Mammary epithelial cell (primary cell): ENCODE measurements at places on chromosomes 1 and 21.

- peak; percentile 59 for DNase-seq
These were observed 124.5 kb upstream of the DPYD start for GRCh38 chr1:98045211-98045766.

DNA sequence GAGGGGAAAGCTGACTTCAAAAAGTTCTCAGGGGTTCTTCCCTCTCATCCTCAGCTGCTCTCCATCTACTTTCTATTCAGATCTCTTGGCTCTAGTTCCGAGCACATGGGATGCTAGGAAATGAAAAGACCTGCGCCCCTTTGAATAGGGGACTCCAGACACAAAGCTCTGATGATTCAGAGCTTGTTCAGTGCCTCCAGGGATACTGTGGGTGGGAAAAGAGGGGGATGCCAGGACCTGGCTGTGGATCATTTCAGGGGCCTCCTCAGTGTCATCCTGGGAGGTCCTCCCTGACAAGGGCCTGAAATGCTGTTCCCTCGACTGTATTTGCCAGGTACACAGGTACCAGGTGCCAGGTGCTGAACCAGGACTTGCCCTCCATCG is 943 bp upstream of the KIAA0040 start:
- DNase-seq = peak; percentile 54

GRCh38 chr1:30038134-30039025 is 685.0 kb downstream of the MATN1 start:
- DNase-seq = no peak

- no peak for DNase-seq
These were observed 55.6 kb downstream of the FBXO42 start for GRCh38 chr1:16296643-16297042.

DNA sequence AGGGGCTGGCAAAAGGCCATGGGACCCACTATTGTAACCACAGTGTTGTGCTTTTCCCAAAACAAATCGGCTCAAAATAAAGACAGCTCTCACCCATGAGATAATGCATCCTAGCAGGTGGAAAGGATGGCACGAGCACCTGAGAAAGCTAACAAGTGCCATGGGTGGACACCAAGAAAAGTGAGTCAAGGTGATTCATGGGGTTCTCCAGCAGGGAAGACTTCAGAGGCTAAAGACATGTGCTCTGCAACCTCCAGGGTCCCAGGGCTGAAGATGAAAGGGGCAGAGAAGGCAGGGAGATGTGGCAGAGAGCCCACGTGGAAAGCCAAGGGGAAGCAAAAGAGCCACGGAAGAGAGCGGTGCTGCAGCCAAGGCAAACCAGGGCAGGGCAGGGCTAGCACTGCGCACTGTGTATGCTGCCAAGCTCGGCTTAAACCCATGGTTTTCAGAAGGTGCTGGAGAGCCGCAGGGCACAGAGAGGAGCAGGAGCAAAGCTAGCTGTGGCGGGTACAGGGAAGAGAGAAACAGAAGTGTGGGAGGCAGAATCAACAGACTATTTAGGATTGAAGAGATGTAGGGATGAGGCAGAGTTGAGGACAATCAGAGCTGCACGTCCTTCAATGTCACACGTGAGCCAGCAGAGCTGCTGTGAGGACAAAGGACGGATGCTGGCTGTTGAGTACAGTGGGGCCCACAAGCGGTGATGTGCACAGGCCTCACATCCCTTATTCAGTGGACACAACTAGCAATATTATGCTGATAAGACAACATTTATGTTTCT is 41.8 kb upstream of the C1orf198 start:
- no peak for DNase-seq

DNA sequence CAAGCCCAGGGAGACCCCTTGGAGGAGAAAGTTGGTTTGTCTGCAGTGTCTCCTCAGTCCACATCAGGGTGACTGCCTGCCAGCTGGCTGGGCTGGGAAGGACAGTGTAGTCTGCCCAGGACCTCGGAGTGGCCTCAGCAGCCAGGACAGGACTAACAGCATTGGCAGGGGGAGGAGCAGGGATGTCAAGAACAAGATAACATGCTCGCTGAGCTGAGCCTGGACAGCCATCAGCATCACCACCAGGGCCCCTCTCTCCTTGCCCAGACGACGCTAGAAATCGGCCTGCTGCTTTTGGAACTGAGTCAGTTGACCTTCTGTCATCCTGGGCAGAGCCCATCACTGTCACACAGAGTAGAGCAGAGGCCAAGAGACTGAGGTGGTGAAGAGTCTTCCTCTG is 83.6 kb upstream of the CNTN2 start:
- no peak for DNase-seq

GRCh38 chr1:2525572-2525919 is 850 bp downstream of the PANK4 start:
- no peak for DNase-seq

GRCh38 chr21:32207406-32207716 is 71.5 kb downstream of the MIS18A start:
- no peak for DNase-seq

GRCh38 chr1:55061706-55062321 is 22.5 kb downstream of the PCSK9 start:
- no peak for DNase-seq

- no peak for DNase-seq
These were observed 68.5 kb downstream of the SLC19A1 start for GRCh38 chr21:45473496-45474322.

DNA sequence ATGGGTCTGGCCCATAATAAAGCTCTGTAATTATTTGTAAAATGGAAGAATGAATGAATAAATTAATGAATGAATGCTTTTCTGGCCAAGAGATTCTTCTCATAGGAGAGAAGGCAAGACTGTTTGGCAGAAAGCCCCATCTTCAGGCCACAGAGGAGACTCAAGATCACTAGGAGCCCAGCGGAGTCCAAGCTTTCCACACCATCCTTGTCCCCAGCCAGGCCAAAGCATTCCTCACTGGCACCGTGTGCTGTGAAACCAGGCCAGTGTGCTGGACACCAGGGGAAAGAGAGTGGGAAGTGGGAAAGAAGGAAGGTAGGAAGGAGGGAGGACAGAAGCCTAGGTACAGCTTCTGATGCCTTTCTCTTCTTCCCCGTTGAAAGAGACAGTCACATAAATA is 86.4 kb downstream of the PLXNA2 start:
- DNase-seq = no peak

DNA sequence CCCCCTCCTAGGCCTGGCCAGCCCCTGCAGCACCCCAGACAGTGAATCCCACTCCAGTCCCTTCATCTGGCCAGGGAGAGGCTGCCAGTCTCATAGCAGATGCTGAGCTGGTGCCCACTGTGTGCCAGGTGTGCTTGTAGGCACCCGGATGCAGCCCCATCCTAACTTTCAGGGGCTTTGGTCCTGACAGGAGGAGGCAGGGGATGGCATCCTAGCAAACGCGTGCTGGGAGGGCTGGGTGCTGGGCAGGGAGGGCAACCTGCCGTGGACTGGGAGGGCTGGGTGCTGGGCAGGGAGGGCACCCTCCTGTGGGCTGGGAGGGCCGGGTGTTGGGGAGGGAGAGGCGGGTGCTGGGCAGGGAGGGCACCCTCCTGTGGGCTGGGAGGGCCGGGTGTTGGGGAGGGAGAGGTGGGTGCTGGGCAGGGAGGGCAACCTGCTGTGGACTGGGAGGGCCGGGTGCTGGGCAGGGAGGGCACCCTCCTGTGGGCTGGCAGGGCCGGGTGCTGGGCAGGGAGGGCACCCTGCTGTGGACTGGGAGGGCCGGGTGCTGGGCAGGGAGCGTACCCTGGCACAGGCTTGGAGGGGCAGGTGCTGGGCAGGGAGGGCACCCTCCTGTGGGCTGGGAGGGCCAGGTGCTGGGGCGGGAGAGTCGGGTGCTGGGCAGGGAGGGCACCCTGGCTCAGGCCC is 35.3 kb downstream of the SLC19A1 start:
- no peak for DNase-seq

DNA sequence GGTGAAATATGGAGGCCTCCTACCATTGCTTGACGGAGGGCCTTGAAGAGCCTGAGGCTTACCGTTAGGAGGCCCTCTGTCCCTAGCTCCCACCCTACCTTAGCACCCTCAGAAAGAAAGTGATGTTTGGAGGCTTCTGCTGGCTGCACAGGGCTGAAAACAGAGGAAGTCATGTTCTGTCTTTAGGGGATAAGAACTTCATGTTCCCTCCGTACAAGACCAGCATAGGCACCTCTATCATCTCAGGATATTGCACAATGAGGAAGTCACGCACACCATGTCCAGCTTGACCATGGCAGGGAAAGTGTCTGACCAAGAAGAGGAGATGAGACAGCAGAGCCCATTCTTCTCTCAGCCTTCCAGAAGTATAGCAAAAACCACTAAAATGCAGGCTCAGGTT is 13.8 kb downstream of the ADORA3 start:
- DNase-seq = no peak

DNA sequence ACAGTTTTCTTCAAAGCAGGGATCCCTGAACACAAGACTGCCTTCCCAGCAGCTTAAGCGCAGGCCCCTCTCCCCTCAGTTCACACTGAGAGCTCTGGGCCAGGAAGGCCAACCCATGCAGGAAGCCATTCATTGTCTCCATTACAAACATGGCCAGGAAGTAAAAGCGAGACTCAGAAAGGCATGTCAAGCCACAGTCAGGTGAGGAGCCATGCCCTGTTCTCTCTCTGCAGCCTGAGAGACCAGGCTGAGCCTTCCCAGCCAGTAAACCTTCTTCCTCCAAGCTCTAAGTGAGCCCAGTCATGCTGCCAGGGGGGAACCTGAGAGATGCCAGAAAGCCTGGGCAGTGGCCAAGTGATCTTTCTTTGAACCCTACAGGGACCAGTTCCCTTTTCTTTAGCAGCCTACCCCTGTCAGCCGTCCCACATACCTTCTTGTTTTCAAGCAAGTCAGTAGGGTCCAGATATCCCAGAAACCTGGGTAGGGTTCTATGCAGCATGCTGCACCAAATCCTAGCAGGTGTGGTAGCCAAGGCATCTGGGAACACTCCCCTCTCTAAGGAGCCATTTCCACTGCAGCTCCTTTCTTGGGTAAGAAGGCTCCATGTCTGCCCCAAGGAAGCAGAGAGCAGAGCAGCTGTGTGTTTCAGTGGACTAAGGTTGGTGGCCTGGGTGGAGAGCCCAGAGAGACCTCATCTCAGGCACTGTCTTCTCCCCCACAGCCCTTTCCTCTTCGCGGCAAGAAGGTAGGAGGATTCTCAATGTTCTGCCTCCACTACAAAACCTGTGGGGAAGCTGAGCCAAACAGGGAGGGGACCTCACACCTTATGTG is 977 bp downstream of the TRAF3IP3 start:
- DNase-seq = peak; percentile 11

GRCh38 chr1:110610084-110610483 is 3.9 kb upstream of the KCNA2 start:
- DNase-seq = no peak

GRCh38 chr1:117094841-117095604 is 26.5 kb downstream of the TRIM45 start:
- DNase-seq = no peak

DNA sequence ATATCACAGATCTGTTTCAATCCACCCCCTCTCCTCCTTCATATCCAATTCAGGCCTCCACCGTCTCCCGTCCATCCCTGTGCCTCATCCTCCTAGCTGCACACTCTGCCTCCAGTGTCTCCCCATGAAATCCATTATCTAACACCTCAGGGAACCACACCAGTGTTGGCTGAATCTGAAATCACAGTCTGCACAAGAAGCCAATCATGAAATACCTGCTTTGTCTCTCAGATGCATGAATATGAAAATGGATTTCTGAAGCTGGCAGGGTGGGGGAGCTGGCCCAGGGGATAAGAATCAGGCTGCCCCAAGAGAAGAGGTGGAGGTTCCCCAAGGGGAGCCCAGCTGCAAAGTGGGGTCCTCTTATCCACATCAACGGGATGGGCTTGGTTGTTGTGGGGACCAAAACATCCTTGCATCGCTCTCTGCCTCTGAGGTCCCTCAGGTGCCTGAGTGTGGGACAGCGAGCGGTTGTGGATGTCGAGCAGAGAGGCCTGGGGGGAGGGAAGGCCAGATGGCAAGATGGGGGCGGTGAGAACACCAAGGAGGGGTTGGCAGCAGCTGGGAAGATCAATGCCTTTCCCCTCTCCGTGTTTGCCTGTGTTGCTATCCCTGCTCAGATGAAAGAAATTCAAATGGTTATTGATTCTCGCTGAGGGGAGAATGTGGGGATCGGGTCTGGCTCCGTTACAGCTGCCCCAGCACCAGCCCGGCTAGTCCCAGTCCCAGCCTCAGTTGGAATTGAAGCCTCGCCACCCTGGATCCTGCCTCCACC is 237.3 kb upstream of the POU3F1 start:
- no peak for DNase-seq

DNA sequence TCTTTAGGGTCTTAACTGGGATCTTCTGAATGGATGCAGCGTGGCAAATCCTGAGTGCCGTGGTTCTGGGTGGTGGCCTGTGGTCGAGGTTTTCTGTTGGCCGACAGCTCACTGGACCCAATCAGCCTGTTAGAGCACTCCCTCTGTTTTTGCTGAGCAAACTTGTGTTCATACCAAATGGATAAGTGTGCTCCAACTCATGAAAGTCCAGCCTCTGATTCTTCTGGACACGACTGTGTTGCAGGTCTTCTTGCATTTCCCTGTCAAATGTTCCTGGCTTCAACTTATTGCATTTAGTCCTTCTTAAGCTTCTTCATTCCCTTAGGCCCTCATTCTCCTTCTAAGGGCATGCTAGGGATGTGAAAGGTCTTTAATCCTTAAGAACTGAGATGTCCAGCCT is 63.7 kb downstream of the AJAP1 start:
- DNase-seq = no peak

- peak; percentile 88 for DNase-seq
These were observed 54.6 kb upstream of the PRKACB start for GRCh38 chr1:84089465-84089864.

DNA sequence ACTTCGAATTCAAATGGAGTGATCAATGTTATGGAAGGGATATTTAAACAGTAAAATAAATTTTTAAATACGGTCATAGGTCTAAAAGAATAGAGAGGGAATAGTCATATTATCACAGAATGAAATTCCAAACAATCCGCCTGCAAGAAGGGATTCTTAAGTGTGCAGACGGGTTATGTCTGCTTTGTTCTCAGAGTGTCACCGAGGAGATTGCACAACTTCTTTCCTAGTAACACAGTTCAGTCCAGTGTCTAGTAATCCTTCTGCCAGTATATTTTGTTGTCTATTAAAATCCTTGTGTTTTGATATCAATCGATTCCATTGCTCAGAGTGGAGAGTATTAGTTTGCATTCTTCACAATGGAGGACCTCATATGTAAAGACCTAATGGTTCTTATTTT is 48.4 kb downstream of the LRRC53 start:
- DNase-seq = no peak

GRCh38 chr1:27592232-27592930 is 11.6 kb downstream of the AHDC1 start:
- no peak for DNase-seq

DNA sequence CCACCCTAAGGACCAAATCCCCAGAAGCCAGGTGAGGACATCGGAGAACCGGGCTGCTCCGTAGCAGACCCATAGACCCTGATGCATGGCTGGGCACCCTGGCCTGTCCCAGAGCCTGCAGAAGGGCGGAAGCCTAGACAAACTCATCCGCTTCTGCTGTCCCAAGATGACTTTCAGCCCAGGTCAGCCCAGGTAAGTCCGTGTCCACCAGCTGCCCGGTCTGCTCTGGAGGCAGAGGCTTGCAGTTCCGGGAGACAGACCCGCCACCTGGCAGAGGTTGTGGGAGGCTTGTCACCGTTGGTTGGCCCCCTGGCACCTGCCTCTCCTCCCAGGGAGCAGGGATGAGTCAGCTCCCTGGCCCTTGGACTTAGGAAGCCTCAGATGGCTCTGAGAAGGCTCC is 22.8 kb upstream of the POFUT2 start:
- DNase-seq = no peak

GRCh38 chr1:198264282-198264681 is 107.5 kb downstream of the NEK7 start:
- DNase-seq = no peak

GRCh38 chr1:119394085-119394484 is 20.9 kb upstream of the HSD3B2 start:
- DNase-seq = no peak

- no peak for DNase-seq
These were observed 14.7 kb downstream of the ADCY10 start for GRCh38 chr1:167899253-167899681.
